ENCODE measurements at places on chromosomes 12 and 14.

DNA sequence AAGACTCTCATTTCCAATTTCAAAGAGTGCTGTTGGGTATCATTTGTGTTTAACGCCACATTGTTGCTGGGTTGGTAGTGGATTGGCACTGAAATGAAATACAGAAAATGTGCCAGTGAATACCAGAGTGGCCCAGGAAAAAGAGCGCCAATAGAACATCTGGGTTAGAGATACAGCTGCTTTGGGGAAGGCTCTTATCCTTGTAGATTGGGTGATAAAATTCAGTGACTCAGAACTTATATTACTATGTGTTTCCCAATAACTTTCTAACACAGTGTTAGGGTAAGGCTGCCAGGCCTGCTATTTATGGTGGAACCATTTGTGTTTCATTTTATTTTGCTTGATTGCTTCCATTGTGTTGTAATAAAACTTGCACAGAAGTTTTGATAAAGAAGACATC, 168.2 kb upstream of the SSTR1 start:
- DNase-seq, result no peak

GRCh38 chr12:51773145-51773869, 75.2 kb downstream of the FIGNL2 start:
- DNase-seq, result no peak

GRCh38 chr12:82213761-82214160, 144.4 kb downstream of the CCDC59 start:
- no peak for DNase-seq

GRCh38 chr12:4174417-4174816, 99.1 kb upstream of the CCND2 start:
- no peak for DNase-seq

DNA sequence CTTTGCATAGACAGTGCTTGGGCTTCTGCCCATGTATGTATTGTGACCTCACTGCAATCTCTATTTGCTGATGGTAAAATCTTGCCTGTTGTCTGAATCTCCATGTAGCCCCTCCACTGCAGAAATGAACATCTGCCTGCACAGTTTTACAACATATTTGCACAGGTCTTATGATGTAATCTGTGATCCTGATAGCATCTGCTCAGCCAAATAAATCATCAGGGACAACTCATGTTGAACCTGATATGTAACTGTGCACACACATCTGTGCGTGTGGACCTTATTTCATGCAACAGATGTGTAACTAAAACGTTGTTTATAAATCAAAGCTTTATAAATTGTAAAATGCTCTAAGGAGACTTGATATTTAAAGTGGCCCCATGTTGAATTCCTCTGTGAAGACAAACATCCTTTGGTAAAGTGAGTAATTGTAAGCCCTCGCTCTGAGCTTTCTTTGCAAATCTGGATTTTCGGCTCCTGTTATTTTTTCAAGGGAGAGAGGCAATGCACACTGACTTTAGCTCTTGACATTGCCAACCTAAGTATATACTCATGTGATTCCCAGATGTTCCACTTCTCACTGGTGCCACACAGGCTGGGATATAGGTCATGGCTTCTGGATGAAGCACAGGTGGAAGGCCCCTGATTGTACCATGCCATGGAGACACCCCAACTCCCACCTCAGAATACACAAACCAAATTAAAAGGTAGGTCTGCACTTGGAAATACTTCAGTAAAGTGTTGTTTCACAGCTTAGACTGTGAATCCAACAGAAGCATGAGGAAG, 371.3 kb downstream of the GRIN2B start:
- DNase-seq, result no peak

GRCh38 chr12:51374361-51374760, 16.8 kb downstream of the GALNT6 start:
- DNase-seq, result no peak
